ENCODE measurements at places on chromosomes 2 and 18. TPM values are rescaled to one million over a fixed set of nuclear protein-coding genes. Genes with fewer than 3 reads are reported as not detected.
A peak's percentile ranks its signal among the peaks of the same experiment; 100 is the strongest.

Gene LDLRAD4
- polyA plus RNA-seq: not detected

DNA sequence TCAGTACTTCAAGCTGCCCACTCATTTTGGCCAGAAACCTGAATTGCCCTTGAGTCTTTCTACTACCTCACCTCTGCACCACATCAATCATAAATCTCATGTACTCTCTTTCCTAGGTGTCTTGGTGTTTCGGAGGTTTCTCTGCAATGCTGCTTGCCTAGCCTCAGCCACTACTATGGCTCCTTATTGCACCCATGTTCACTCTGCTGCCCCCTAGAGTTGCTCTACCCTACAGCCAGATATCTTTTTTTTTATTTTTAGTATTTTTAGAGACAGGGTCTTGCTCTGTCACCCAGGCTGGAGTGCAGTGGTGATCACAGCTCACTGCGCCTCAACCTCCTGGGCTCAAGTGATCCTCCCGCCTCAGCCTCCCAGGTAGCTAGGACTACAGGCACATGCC is 413.0 kb downstream of the PTPRM start:
- DNase-seq: no peak

DNA sequence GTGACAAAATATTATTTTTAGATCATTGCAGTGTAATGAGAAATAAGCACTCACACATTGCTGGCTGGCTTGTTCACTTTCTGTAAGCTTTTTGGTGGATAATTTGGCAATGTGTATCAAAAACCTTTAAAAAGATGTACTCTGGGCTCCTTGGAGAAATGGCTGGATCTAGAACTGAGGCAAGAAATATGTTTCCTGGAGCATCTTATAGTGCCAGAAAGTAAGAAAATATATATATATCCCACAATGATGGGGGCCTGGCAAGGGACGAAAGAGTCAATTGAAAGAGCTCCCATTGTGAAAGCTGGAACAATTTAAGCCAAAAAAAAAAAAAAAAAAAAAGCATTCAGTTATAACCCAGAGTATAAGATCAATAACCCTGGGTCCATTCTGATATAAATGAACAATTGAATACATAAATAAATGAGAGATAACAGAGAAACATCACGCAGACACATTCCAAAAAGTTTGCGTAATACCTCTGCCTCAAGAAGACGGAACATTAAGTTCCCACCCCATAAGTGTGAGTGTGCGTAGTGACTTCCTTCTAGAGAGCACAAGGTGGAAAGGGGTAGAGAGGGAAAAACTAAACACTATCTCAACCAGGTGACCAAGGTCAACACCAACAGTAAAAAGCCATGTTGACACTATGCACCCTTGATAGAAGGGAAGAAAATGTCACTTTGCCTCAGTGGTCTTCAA is 77.5 kb downstream of the BIN1 start:
- DNase-seq: no peak

DNA sequence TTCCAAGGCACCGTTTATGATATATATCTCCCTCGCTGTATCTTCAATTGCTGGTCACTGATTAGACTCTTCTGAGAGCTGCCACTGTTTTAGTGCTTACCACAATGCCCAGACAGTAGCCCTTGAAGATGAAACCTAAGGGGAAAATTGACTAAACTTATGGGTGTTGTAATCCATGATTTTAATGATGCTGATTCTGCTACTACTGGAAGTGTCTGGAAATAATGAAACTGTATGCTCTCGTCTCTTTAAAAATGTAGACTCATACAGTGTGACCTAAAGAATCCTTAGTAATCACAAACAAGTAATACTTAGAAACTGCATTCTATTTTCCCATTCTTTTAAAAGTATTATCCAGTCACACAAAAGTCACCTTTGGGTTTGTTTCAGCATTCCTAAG is 5.5 kb upstream of the SLC8A1 start:
- DNase-seq: peak; percentile 18

Measured in GM23248 (cell line).